ENCODE measurements at places on chromosomes 11 and 22. TPM values are rescaled to one million over a fixed set of nuclear protein-coding genes. Genes with fewer than 3 reads are reported as not detected.
A peak's percentile ranks its signal among the peaks of the same experiment; 100 is the strongest.

- DNase-seq: no peak
These were observed 8.2 kb upstream of the LRP5 start for GRCh38 chr11:68303982-68304780.

The CNGA4 gene
- total RNA-seq: 0.63 TPM

DNA sequence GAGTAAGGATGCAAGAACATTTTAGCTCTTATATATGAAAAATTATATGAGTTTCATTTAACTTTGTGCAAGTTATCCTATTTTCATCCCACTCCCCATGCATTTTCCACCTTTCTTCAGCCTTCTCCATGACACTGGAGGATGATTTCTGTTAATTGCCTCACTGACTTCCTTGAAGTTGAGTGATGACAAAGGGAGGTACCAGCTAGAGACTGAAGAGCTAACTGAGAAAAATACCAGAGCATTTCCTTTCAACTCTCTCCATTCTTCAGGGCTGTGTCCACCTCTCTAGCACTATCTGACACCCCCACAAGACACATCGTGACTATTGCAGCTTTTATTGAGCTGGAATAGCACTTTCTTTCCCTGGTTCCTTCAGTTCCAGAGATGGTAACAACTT is 711.6 kb upstream of the LRRC4C start:
- no peak for DNase-seq

DNA sequence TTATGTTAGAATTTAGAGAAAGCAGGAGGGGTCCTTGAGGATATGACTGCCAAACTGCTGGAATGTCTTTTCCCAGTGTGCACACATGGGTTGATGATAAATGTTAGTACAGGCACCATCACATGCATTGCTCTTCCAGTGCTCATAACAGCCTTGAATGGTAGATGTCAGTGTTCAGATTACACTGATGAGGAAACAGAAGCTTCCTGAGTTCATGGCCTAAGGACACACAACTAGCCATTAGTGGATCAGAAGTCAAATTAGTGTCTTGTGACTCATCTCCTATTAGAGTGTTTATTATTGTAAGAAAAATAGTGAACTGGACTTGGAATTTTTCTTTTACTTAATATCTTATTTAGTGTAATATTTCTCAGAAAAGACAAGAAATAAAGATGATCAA is 241.5 kb downstream of the DDX10 start:
- DNase-seq: peak; percentile 43

GRCh38 chr11:7968686-7969085 is 3.4 kb upstream of the NLRP10 start:
- DNase-seq: no peak

DNA sequence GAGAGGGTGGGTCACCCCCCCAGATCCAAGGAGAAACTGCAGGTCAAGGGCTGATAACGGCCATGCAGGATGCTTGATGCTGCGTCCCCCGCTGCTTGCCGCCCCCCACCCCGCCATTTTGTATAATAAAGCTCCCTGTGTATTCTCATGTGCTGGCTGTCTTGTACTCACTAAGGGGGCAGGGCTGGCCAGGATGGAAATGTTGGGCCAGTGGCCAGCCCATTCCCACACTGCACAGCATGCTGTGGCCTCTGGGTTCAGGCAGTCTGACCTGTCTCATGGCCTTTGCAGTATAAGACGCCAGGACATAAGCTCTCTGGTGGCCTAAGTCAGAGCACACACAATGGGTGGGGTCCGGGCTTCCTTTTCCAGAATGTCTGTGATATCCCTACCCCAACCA is 421 bp upstream of the PRR33 start:
- DNase-seq: no peak

DNA sequence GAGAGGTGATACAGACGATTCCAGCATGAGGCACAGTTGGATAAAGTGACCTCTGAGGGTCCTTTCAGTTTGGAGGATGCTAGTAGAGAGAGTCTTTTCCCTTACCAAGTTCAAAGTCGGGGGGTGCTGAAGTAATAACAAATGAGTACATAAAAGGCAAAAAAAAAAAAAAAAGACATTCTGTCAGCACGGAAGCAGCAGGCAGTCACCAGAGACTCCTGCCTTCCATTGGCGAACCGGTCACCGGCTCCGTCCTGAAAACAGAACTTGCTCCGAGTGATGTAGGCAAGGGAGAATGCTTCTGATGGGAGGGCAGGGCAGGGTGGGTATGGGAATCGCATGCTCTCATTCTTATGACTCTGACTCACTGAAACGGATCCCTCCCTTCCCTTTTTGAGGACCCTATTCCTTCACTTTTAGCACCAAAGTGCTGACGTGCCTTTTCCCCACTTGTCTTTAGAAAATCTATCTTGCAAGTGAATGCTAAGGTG is 65.9 kb downstream of the PRR5L start:
- peak; percentile 89 for DNase-seq

- no peak for DNase-seq
These were observed 442 bp downstream of the PELI3 start for GRCh38 chr11:66467034-66467659.

GRCh38 chr11:57324154-57324885 is 432 bp downstream of the TNKS1BP1 start:
- peak; percentile 50 for DNase-seq

DNA sequence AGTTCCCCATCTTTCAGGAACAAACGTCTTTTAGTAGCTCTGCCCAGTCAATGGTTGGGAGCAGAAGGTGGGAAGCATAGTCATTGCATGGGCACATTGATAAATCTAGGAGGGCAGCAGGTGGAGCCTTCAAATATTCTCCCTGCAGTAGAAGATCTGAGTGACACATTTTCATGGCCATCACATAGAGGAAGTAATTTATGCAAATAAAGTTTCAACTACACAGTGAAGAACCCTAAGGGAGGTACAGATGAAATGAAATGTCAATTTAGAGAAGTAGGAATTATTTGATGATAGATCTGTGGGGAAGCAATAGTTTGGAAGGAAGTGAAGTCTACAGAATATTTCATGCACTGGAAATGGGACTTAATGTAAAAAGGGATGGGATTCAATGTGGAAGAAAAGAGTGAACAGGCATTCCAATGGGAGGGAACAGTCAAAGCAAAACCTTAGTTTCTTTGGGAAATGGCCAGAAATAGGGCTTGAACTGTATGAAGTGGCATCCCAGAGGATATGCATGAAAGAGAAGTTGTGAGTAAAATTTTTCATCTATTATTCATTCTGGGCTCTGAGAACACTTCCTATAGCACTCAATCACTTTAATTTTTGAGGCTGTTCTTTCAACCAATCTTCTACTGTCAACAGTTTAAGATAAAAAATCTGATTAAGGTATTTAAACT is 256.2 kb upstream of the LUZP2 start:
- no peak for DNase-seq

- DNase-seq: no peak
These were observed 1.3 kb downstream of the ESAM start for GRCh38 chr11:124760806-124761205.

The OTOG gene
- total RNA-seq: not detected

- DNase-seq: peak; percentile 17
These were observed 1067.4 kb downstream of the OPCML start for GRCh38 chr11:132464939-132465338.

DNA sequence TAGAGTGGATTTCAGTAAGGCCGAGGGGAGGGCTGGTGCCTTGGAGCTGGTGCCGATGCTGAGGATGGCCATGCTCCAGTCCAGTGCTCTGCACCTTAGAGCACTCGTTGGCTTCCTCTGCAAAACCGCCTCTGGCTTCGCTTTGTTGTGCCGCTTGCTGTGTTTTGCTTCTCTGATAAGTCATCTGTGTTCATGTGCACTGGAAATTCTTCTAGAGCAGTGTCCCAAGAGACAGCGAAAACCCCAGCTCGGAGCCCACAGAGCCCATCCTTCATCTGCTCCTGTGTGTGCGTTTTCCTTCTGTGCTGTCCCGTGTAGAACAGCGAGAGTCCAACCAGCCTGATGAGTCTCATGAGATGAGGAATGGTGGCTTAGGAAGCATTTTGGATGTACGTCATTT is 12.1 kb downstream of the FAM118A start:
- DNase-seq: no peak

DNA sequence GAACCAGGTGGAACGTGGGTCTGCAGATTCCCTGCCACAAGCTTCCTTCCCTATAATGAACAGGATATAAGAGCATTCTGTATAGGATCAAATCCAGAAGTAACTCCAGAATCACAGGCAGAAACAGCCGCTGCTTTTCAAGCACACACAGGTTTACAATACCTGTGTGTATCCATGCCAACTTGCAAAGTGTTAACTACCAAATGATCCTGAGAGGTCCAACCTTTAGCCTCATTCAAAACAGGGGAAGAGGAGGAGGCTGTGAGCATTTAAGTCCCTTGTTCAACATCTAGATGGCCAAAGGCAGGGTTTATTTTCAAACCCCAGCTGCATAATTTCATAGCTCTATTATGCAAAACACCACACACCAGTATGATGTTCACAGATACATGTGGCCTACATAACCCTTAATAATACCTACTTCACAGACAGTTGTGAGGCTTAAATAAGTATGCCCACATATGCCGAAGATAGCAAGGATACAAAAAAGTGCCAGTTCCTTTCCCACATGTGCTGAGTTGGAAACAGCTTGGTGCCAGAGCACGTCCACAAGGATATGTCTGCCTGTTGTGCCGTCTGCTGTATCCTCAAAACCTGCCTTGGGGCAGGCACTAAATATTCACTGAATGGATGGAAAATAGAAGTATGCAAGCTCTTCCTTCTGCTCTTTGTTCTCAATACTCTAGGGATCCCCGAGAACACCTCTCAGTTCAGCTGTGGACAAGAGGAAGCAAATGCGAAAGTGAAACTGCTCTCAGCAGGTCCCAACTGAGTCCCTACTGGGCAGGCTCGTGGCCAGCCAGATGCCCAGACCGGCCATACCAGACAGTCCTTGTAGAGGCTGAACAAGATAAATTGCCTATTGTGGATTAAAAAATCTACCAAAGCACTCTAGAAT is 66.8 kb downstream of the LARGE1 start:
- peak; percentile 66 for DNase-seq

DNA sequence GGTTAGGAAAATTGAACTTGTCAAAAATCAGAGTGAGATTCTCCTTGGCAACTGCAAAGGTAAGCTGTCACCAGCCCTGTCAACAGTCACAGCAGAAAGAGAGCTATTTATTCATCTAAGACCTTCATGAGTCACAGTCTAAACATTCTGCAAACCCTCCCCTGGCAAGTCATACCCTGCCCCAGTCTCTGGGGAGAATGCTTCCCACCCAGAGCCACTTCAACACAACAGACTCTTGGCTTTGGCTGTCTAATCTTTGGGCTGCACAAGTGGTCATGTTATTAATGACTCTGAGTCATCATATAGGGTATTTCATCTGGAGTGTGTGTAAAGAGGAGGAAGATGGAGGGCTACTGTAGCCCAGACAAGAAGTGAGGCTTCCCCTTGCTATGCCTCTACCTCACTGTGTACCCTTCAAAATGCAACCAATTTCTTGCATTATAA is 153.4 kb downstream of the CCDC34 start:
- DNase-seq: peak; percentile 95

DNA sequence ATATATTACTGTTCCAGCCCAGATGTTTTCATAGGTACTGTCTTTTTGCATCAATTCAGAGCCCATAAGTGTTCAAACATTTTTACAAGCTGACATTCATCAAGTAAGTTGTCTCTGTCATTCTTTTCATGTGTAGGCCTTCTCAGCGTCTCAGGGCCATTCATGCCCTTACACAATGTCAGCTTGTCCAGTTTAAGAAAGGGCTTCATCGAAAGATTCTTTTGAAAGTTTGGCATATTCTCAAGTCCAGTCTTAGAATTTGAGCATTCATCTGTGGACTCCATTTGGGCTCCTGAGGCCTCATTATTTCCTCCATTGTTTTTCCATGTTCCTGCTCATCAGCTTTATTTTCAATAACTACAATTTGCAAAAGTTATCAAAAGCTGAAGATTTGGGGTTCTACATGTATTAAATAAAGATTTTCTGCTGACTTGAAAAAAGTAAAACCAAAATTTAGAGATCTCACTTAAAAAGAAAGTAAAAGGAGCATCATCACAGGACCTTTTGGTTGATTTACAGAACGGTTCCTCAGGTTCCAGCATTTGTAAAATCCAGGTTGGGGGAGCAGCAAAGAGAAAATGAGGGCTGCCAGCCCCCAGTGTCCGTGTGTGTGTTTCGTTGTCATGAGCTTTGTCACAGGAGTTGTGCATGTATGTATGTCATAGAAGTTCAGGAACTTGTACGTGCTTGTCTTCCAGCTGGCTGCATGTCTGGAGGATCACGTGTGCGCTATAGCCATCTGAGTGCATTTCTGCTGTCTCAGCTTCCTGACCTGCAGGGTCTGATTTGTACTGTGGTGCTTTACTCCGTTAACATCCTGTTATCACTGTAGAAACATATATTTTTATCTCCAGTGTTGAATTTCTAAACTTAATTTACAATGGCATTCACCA is 15.6 kb downstream of the MOV10L1 start:
- DNase-seq: no peak

The TTC36 gene
- not detected for total RNA-seq

GRCh38 chr11:120680322-120680721 is 168.8 kb downstream of the GRIK4 start:
- no peak for DNase-seq

The OR8D4 gene
- not detected for total RNA-seq

The PATE4 gene
- total RNA-seq: not detected

DNA sequence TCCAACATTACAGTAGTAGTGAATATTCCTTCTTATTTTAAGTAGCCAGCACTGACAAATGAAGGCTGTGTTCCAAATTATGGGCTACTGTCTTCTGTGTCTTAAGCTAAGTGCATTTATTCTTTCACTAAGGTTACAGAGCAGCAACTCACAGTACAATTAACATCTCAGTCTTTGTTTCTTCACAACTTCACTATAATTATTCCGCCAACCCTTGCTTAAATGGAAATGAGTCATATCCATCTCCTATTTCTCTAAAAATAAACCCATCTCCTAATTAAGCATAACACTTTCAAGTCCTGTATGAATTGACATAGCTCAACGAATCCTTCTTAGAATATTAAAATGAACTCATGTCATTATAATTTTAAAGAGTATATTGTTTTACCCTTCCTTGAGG is 6.7 kb downstream of the ETS1 start:
- no peak for DNase-seq

The SCGB2A2 gene
- total RNA-seq: not detected

GRCh38 chr11:65366340-65366773 is 11.8 kb downstream of the TIGD3 start:
- peak; percentile 89 for DNase-seq

DNA sequence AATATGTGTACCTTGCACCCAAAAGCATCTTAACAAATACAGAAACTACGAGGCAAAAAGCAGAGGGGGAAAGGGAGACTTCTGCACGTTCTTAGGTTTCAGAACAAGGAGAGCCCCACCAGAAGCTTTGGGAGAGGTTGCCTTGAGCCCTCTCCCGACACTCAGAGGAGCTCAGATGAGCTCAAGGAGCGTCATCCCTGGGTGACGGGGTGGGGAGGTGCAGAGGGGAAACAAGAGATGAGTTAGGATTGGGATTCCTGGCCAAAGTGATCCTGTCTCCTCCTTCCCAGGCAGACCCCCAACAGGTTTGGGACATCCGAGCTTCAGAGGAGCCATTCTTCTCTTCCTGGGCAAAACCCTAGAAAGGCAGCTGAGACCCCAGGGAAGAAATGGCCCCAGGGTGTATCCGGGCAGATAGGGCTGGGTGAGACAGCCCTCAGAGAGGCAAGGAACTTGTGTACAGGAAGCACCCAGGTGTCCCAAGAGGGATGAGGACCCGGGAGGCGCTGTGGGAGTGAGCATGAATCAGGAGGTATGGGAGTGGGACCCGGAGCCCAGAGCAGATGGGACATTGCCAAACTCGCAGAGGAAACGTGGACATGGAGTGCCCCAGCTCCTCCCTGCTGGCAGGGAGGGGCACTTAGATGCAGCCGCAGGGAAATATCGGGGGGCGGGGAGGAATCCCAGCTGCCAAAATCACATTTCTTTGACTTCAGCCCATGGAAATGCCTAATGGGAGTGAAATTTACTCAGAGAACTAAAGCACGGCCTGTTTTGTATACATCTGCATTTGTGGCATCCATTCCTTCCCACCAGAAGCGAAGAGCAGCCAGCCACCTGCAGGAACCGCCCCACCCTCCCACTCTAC is 12.4 kb downstream of the C1QTNF6 start:
- DNase-seq: no peak

Measured in HT-29 (cell line).